ENCODE measurements at places on chromosomes 2 and 18.

DNA sequence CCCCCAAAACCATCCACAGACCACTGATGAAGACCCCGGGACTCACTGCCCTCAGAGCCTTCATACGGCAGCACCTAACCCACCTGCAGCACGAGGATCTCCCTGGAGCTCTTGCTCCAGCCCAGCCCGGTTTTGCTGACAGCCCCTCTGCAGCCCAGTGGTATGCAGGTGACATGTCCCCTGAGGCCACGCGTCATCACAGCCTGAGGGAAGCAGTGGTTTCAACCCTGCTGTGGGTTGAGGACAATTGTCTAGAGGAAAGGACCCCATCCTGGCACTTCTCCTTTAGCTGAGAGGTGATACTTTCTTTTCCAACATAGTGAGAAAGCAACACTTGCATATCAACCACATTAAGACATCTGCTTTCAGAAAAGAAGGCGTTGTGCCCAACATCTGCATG lies 134.0 kb downstream of the SEPTIN10 start:
- DNase-seq = no peak

GRCh38 chr2:237870754-237871651 lies 11.6 kb downstream of the RAMP1 start:
- no peak for DNase-seq

DNA sequence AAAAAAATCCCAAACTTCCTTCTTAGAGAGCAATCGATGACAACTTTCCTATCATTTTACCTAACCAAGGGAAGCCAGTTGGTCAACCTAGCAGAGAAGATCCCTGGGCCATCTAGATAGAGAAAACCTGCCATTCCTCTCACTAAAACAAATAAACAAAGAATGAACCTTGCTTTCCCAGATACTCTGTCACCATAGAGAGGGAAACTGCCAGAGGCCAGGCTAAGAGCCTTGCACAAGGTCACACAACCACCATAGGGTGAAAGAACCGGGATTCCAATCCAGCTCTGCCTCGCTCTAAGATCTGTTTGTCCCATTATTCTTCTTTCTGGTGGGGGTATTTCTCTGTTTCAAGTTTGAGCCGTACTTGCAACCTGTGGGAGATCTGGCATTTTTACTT lies 154.6 kb downstream of the CYRIA start:
- DNase-seq = no peak

DNA sequence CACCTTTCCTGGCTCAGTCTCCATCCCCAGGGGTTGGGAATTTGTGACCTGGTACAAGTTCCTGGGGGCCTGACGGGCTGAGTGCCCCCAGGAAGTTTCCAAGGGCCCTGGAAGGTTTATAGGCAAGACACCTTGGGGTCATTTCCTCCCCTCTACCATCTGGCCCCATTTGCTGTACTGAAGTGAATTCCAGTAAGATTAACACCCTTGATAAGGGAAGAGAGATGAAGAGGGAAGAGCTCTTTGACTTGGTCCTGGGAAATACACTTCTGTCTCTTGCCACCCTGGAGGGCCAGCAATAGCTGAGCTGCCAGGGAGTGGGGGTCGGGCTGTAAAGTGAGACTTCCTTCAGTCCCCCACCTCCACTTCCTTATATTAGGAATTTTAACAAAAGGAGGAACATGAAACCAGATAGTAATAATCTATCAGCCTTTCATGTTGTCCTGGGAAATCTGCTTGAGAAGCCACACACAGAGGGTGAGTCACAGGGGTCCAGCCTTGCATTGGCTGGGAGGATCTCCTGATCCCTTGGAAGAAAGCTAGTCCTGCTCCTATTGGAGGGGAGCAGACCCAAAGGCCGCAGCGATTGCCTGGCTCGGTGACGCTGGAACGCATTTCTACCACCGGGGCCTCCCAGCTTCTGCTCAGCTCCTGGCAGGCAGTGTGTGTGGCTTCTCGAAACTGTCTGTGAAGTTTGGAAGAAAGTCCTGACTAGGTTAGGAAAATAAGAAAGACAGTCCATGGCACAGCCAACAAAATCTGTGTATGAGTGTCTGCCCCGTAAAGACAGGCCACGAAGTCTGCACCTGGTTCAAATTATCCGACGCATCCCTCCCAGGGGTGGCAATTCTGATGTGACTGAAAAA lies 87.3 kb downstream of the ACAA2 start:
- no peak for DNase-seq

DNA sequence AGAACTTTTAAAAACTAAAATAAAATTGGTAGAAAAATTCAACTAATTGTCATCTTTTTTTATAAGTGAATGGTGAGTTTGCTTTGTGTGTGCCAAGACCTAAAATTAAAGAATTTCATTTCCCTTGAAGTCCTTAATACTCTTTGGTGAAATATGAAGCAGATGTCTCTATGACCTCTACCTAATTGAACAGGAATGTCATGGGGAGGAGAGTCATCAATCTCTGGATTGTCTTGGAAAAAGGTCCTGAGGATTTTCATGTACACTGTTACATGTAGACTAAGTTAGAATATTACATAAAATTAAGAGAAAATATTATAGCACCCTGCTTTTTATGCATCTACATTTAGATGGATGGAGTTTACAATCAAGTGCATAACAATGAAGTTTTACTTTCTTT lies 177.9 kb upstream of the LRP1B start:
- DNase-seq = no peak

GRCh38 chr2:109067631-109068125 lies 61.3 kb upstream of the SH3RF3 start:
- no peak for DNase-seq

GRCh38 chr18:31504455-31505147 lies 6.6 kb downstream of the DSG2 start:
- no peak for DNase-seq

- DNase-seq = no peak
These were observed 634.1 kb downstream of the TDRD15 start for GRCh38 chr2:21757805-21758430.

DNA sequence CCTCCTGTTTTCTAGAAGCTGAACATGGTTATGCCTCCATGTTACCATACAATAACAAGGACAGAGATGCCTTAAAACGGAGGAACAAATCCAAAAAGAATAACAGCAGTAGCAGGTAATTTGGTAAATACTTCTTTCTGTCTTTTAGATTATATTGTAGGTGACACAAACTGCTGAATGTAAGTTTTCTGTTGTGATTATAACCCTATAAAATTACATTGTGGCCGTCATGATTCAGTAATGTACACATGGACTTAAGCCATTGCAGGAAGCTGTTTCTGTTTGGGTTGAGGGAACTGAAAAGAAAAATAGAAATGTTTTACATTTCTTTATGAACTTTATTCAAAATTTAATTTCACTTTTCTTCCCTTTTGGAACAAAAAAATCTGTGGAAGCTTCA lies 1.2 kb downstream of the MXD1 start:
- no peak for DNase-seq

DNA sequence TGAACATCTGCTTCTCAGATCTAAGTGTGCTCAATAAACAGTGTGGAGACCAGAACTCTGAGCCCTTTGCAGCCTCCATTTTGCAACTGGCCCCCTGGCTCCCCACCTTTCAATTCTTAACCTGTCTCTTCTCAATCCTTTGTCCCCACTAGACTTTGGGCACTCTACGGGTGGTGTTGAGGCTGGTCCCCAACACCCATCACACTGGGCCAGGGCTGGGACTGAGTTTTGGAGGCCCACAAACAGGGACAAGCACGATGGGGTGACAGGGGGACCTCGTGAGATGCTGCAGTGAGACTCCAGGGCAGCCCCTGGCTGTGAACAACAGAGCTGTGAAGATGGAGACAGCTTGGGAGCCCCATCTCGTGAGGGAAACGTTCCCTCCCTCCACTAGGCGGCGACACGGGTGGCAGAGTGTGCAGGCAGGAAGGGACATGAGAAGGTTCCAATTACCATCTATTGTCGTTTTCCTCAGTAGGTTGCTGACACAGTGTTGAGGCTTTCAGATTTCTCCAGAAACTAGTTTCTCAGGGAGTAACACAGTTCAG lies 1.2 kb downstream of the ANKMY1 start:
- peak; percentile 66 for DNase-seq

GRCh38 chr2:121293450-121294325 lies 8.7 kb upstream of the TFCP2L1 start:
- no peak for DNase-seq

DNA sequence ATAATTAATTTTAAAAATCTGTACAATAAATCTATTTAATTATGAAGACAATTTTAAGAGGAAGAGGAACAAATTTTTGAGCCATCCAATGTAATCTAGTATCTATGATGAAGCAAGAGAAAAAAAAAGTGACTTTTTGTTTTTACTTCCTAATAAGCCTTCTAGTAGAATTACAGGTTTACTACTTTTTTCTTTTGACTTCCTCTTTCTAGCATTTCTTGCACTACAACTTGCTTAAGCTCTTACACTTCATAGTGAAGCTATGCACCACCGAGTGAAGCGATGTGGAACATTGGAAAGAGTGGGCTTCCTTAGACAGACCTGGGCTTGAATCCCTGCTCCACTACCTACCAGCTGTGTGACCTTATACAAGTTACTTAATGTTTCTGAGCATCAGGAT lies 2.1 kb downstream of the SERPINB2 start:
- no peak for DNase-seq

DNA sequence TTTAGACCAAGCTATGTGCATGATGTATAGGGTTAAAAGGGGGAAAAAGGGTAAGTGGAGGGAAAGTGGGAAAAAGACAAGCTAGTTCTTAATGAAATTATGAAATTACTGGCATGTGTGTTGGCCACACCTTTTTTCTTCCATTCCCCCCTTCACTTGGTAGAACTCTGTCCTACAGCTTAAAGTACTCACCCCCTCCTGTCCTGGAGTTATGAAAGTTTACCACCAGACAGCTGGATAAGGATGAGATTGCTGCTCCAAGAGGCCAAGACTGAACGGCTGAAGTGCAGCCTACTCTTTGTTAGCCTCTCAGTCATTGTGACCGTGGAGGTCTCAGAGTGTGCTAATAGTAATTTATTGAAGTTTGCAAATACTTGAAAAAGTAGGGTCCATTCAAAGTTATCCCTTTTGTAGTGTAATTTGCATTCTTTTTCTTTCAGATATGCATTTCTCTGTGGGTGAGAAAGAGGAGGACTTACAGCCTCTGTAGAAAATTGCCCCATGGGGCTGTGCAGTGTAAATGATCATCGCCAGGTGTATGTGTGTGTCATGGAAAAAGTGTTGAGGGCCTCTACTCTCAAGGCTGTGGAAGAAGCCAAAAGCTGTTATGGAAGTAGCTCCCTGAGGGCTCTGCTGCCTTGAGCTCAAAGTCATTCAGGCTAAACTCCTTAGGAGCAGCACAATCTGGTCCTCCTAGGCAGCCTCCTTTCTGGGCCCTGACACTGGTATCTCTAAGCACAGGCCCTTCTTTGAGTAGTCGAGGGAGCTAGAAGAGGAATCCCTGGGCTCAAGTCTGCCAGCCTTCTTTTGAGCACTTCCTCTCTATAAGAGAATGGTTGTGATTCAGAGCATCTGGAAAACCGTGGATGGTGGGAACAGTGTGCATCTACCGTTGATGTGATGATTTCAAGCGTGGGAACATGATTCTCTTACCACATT lies 46.2 kb downstream of the LHCGR start:
- DNase-seq = no peak

DNA sequence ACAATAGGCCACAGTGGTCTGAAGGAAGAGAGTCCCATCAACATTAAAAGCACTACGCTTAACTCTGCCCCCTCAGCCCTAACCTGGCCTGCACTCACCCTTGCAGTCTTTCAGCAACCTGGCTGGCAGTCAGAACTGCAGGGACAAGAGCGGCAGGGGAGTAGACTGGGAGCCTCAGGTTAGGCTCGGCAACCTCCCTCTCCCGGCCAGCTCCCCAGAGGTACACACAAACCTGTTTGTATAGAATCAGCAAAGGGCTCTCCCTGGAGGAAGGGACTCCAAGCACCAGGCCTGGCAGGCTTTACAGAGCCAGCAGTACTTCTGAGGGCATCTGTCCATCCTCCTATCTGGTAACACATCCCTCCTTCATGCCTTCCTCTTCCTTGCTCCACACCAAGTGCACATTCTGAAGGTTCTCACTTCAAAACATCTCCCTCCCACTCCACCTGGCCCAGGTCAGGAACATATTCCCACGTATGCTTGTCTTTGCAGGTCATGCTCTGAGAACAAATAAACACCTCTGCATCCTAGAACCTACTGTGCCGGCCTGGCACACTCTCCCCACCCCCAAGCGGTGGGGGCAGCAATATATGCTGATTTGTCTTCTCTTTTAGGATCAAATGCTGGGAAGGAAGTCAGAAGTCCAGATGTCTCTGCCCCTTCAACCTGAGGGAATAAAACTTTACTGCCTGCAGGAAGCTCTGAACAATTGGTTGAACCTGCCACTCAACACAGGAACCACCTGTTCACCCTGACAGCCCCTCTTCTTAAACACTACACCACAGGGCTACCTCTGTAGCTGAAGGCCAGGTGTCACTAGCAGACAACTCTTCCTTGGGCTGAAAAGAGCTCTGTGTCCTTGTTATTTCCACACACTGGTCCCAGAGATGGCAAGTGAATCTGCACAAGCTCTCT lies 12.6 kb upstream of the SFXN5 start:
- no peak for DNase-seq

DNA sequence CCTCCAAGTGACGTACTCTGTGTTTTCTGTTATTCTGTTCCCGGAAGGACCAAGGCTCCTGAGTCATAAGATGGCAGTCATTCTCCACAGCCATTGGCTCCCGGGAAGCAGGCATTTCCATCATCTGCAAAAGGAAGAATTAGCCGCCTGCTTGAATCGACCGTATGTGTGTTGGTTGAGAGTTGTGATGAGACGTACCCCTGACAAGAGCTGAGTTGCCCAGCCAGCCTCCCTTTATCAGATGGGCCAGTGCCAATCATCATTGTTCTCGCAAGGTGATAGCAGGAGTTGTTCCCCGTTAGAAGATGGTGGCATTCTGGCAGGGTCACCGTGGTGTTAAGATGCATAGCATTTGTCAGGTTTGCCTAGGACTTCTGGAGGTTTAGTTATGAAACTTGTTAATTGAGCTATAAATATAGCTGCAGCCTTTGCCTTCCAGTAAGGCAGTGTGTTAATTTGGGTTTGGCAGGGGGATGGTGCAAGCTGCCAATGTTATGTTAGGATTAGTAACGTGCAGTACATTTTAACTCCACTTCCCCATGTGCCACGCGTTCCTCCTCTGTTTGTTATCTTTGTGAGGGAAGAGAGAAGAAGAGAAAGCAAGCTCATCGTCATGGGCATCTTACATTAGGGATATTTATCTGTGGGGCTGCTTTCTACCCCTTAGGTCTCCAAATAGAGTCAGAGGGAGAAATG lies 652.7 kb upstream of the FANCL start:
- DNase-seq = no peak

DNA sequence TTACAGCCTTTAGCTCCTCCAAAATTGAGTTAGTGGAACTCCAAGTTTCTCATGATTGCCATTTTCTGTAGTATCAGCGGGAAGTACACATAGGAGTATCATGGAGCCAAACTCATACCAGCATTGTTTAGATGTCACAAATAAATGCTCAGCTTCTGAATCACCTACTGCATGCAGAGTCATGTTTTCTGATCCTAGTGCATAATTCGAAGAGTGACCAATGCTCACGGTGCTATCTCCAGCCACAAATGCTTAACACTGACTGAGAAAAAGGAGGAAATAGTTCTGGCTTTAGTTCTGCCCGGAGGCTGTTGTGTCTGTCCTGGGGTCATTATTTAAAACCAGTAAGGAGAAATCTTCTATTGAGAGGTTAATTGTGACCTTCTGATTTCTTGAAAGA lies 45.4 kb upstream of the LRATD1 start:
- DNase-seq = no peak

- no peak for DNase-seq
These were observed 9.2 kb downstream of the CHST9 start for GRCh38 chr18:27175914-27176313.
